ENCODE measurements at places on chromosomes 13 and 19.

DNA sequence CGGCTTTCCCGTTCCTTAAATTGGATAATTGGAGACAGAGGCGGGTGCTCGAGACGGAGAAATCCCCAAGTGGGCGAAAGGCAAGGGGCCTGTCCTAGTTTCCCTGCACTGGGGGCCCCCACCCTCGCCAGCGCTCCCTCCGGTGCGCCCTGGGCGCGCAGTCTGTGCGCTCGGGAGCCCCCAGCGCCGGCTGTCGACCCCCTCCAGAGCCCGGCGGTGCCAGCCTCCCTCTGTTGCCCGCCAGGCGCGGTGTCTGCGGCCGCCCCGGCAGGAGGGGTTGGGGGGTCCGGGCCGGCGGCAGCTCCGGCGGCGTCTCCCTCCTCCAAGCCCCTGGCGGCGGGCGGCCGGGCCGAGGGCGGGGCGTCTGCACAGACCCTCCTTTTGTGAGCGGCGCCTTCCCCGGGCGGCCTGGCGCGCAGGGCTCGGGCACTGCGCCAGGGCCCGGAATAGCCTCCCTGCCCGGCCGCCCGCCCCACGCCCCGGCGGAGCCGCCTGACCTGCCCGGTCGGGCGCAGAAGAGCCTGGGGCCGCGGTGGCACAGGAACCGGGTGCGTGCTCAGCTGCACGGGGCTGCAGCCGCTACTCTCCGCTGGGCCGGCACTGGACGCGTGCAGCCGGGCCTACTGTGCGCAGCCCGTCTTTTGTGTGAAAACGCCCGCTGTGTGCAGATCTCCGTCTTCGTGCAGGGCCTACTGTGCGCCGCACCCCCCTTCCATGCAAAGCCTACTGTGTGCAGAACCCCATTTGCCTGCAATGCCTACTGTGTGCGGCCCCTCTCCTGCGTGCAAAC, 13.2 kb downstream of the GADD45B start:
- DNase-seq: no peak

DNA sequence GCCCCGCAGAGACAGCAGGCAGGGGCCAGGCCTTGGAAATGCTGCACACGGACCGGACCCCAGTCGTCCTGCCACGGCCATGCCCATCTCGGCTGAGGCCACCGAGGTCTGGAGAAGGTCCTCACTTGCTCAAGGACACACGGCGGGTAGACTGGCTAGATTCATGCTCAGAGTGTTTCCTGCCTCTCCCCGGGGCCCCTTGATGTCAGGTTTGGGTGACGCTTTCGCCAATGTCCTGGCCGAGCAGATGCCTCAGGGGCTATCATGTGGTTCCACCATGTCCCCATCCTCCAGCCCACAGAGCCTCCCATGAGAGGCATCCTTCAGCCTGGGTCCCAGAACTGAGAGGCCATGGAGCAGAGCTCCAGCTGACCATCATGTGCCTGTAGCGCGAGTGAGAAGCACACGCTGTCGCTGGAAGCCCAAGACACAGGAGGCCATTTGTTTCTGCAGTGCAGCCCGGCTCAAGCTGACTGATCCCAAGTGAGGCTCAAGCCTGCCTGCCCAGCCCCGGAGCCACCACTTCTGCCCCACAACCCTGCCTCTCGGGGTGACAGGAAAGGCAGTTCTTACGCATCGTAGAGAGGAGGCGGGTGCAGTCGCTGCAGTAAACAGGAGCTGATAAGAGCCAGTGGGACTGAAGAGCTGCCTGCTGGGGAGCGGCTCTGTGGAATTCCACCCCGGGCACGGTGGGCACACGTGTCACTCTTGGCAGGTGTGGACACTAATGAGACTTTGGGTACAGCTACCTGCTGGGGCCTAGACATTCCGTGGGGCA, 53.9 kb upstream of the GAS6 start:
- peak; percentile 21 for DNase-seq

DNA sequence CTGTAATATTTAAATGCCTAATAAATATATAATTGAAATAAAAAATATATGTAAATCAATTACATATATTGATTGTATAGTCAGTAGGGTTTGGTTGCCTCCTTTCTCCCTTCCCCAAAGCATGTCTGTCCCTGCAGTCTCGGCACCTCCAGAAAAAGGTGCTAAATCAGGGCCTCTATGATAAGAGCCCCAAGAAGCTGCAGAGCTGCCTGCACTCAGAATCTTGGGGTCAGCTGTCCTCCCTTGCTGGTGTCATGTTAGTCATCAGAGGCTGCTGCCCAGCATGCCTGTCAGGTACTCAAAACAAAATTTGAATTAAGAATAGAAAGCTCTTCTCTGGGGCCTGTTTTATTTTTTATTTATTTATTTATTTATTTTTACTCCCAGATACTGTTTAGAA, 9.8 kb downstream of the FLT1 start:
- DNase-seq: no peak

GRCh38 chr19:52635786-52636570, 2.2 kb downstream of the ZNF83 start:
- no peak for DNase-seq

DNA sequence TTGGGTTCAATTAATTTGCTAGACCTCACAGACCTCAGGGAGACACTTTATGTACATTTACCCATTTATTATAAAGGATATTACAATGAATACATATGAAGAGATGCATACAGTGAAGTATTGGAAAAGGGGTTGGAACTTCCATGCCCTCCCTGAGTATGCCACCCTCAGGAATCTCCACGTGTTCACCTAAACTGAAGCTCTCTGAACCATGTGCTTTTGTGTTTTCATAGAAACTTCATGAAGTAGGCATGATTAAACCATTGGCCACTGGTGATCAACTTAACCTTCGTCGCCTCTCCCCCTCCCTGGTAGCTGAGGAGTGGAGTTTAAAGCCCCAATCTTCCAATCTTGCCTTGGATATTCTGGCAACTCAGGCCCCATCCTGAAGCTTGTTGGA, 20.3 kb downstream of the ZNF160 start:
- DNase-seq: no peak

- DNase-seq: no peak
These were observed 29.5 kb downstream of the PEPD start for GRCh38 chr19:33492090-33492489.

GRCh38 chr19:50764409-50764808, 5.9 kb upstream of the GPR32 start:
- no peak for DNase-seq

GRCh38 chr13:31920727-31921100, 110.9 kb upstream of the FRY start:
- DNase-seq: no peak

- DNase-seq: no peak
These were observed 784.1 kb downstream of the UQCRFS1 start for GRCh38 chr19:28428663-28429348.

- DNase-seq: no peak
These were observed 22.1 kb downstream of the MAST3 start for GRCh38 chr19:18119717-18120105.

DNA sequence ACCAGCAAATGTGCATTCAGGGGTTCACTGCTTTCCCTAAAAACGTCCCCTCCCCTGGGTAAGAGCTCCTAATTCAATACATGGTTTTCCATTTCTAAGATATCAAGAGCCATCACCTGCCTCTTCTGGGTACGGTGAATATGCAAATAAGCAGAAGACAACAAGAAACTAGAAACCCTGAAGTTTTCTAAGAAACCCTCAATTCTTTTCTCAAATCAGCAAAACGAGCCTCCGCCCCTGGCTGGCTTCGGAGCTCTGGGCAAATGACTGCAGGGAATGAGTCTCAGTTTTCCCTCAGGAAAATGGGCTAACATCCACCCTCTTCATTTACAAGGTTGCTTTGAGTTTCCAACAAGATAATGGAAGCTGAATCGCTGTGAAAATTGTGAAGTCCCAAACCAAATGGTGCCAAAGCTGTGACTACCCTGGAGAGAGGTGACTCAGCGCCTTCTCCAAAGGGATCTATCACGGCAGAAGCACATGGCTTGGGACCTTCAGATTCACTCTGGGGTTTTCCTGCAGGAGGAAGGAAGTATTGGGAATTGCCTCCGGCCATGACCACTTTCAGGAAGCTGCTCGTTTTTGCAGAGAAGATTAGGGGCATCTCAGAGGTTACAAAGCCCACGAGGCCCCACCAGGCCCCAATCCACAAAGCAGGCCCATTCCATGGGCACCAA, 26.6 kb downstream of the KLF2 start:
- no peak for DNase-seq

DNA sequence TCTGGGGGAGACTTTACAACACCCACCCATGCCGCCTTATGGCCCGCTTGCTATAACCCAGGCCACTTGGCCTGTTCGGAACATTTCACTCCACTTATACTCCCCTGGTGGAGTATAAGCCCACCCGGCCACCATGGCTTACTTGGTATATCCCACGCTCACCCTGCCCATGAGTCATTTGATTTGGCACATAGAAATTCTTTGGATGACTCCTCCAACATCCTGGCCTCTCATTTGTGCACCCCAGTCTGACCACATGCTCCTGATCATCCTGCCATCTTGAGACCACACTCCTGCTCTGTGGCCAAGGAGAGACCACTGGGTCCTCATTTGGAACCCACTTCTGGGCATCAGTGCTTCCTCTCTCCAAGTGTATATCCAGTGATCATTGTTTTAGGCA, 5.2 kb downstream of the SPACA6 start:
- no peak for DNase-seq

GRCh38 chr19:7739211-7739755, 7.4 kb upstream of the CLEC4G start:
- DNase-seq: no peak

- peak; percentile 79 for DNase-seq
These were observed 20.3 kb upstream of the AKT2 start for GRCh38 chr19:40305403-40305802.

- no peak for DNase-seq
These were observed 370.3 kb downstream of the GPC5 start for GRCh38 chr13:91768746-91769145.

- DNase-seq: no peak
These were observed 169.8 kb downstream of the SPRY2 start for GRCh38 chr13:80171096-80171495.

DNA sequence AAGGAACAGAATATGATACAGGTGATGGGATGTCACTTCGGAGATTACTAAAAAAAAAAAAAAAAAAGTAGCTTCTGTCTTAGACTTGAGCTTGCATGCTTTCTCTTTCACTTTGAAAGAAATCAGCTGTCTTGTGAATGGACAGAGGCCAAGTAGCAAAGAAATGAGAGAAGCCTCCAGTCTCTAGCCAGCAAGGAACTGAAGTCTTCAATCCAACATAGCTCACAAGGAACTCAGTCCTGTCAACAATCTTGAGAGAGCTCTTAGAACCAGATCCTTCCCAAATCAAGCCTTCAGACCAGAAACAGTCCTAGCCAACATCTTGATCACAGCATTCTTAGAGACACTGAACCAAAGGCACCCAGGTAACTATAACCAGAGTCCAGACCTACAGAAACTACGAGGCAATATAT, 7.7 kb downstream of the N4BP2L2 start:
- no peak for DNase-seq

DNA sequence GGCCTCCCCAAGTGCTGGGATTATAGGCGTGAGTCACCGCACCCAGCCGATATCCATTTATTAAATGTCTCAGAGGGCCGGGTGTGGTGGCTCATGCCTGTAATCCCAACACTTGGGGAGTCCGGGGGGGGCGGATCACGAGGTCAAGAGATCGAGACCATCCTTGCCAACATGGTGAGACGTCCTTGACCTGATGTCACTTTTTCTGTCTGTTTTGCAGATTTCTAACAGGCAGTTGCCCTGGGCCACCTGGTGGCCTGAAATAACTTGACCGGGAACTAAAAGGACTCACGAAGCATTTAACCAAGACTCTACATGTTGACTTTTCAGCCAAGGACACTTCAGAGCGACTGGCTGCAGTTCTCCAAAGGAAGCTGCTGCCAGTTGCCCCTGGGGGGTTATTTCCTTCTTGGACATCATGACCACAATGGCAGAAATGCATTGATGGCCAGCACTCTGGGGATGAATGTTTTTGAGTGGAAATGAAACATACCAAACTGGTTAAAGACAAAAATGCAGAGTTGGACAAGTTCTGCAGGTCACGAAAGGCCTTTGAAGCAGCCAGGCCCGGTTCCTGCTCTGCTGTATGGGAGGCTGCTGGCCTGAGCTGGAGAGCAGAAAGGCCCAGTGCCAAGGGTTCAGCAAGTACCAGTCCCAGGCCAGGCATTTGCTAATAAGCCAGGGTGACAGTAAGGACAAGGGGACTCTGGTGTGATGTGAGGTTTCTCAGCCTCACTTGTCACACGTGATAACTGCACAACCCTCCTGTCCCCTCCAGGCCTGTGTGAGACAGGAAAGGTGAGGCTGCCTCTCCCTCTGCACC, 8.3 kb downstream of the ZNF837 start:
- no peak for DNase-seq

GRCh38 chr13:111610081-111610480, 289.6 kb downstream of the TEX29 start:
- DNase-seq: peak; percentile 5

GRCh38 chr13:50299546-50300249, 284.5 kb downstream of the KCNRG start:
- no peak for DNase-seq

DNA sequence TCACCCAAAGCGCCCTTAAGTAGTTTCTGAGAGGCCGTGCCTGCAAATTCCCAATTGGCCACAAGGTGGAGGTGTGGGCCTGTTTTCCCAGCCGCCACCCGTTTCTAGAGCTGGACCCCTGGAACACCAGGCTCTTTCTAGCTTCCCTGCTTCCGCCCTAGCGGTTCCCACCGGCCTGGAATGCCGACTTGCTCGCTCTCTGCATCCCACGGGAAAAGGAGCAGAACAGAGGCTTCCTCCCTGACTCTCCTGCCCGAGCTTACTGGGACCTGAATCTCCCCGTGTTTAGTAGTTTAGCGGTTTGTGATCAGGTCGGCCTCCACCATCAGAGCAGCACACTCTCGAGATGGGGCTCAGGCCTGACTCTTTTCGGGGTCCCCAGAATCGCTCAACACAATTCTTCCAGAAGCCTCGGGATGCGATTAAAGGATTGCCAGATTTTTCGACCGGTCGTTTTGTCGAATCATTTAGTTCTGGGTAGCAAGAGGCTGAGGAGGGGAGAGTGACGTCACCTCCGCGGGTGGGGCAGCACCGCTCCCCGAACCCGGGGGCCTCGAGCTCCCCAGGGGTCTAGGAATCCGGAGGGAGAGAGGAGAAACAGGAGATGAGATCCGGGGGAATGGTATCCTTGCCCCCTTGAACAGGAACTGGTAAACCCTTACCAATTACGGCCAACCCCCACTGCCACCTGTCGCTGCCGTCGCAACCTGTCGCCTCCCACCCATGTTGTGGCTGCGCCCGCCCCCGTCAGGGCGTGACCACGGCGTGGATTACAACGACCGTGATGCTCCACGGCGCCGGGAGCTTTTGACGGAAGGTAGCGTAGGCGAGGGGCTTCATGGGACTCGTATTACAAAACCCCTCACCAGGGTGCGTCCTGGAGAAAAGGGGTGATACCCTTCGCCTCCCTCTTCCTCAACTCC, 8.0 kb downstream of the NAPSA start:
- DNase-seq: peak; percentile 83

GRCh38 chr13:23570921-23571315, 706 bp downstream of the TNFRSF19 start:
- DNase-seq: no peak

DNA sequence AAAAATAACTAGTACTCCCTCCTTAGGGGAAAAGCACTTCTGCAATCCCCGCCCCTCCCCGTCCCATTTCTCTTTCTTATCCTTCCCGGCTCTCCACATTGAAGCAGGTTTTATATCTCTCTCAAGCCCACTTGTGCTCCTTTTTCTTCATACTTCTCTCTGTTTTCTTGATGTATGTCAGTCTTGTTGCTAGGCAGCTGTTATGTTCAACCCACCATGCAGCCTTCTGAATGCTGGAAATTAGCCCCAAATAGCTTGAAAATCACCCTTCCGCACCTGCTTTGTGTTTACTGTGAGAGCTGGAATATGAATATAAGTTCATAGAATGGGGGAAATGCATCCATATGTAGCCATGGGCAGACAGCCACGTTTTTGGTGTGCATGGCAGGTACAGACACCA, 461.4 kb downstream of the MYO16 start:
- no peak for DNase-seq
